ENCODE measurements at places on chromosomes 2 and 18.

DNA sequence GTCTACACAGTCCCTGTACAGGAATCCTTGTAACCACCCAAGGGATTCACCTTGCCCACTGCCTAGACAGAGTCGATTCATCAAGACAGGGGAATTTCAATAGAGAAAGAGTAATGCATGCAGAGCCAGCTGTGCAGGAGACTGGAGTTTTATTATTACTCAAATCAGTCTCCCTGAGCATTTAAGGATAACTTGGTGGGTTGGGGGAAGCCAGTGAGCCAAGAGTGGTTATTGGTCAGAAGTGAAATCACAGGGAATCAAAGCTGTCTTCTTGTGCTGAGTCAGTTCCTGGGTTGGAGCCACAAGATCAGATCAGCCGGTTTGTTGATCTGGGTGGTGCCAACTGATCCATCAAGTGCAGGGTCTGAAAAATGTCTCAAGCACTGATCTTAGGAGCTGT, 17.8 kb upstream of the FAM98A start:
- no peak for DNase-seq

DNA sequence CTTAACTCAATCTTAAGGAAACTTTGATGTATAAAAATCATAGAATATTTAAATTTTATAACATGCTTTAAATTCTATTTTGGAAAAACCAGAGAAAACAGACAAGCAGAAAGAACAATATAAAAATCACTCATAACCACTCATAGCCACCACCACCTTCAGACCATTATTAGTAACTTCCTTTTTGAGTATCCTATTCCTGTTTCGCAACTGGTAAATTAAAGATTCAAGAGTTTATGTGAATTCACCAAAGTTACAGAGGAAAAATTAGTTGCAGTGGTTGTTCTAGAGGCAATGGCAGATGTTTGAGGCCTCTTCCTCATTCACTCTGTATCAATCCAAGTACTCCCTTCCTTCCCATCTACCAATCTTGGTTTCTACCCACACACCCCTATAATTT, 49.3 kb upstream of the PROKR1 start:
- no peak for DNase-seq

DNA sequence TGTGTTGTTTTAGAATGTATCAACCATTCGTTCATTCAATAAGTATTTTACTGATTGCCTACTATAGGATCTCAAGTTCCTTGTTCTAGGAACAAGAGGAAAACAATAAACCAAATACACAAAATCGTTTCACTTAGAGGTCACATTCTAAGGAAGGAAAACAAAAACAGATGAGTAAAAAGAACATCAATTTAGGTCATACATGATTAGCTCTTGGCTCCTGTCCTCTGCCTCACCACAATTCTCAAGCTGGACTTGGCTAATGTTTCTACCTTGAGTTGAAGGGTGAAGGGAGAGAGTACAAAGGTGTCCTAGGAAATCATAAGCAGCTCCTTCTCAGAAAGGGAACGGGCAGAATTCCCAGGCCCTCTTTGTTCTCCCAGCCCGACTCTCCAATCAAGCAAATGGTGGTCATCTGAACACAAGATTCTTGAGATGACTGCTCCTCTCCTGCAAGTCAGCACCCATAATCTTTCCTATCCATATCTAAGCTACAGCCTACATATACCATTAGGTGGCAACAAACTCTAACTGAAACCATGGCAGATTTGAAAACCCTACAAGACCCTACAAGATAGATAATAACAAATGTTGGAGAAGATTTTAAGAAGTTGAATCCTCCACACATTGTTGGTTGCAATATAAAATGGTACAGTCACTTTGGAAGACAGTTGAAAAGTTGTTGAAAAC, 76.0 kb downstream of the CBLN2 start:
- DNase-seq, result no peak

DNA sequence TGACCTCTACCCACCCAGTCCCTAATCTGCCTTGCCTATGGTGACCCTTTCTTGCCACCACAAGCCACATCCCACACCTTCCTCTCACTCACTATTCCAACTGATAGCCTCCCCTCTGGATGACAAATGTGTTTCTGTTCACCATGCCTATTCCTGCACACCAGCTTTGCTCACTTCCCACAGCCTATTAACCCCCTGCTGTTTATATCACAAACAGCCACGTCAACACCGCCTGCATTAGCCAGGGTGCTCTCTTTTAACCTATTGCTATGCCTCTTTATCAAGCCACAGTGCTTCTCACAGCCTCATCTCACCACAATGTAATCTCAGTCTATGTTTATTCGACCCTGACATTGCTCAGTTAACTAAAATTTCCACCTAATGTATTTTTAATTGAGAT, 271.8 kb downstream of the SUCLG1 start:
- no peak for DNase-seq

DNA sequence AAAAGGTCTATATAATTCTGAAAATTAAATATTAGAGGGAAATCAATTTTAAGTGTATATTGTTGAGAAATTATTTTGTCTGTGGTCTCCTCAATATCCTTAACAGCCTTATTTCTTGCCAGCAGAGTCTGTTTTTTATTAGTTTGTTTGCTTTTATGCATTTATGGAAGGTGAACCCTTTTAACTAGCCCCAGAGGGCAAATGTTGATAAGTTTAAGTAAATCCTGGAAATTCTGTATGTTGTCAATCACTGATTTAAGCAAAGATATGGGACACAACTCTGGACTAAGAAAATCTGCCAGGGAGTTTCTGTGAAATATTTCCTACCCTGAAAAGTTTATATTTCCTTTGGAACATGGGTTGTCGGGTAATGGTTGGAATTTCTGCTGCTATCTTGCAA, 339.5 kb upstream of the COL3A1 start:
- no peak for DNase-seq

- no peak for DNase-seq
These were observed 371.8 kb upstream of the SLC14A2 start for GRCh38 chr18:45243340-45244110.

DNA sequence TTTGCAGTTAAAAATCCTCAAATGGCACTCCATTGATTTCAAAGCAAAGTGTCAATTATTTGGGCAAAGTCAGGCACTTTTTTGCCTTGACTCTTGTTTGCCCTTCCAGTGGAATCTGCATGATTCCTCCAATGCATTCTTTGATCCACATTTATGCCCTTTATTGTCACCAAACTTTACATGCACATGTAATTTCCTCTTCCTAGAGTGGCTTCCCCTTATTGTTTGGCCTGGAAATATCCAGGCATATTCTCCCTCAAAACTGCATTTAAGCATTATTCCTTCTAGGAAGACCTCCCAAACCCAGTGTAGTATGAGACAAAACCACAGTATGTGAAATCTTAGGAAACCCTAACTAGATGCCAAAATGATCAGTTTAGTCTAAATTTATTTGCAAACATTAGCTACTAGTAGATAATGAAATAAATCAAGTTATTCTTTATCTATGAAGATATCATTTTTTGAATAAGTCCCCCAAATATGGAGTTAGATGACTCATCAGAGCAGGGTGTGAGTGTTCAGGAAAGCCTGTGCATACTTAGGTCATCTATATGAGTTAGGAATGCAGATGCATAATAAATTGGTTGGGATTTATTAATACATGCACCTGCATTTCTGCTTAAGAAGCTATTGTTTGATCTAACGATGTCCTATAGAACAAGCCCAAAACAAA, 433.3 kb upstream of the TCF4 start:
- DNase-seq, result no peak

DNA sequence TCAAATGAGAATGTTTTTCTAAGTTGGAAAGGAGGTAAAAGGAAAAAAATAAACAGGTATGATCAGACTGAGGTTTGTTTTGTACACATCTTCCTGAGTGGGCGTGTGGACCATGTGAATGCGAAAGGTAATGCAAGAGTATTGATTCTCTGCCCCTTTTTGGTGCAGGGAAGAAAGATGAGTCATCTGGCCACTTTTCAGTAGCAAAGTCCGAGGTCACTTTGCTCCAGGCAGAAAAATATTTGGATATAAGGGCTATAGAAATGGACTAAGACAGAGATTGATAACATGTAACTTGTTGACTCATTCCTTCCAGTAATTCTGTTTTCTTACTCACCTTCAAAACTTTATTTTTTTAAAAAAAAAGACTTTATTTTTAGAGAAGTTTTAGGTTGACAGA, 130.5 kb downstream of the DSEL start:
- DNase-seq, result no peak

DNA sequence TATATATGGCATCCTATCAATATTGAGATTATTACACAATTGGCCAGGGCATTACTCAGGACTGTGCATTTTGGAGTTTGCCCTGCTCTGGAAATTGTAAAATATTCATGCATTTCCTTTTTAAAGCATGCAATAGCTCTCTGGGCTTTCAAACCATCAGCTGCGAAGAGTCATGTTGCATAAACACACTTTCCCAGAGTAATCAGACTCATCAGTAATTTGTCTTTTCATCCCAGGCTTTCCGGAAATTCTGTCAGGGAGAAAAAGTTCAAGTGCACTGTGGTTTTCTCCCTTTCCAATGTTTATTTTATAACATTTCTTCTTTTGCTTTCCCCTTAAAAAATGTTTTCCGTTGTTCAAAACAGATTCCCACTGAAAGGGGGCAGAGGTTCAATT, 38.9 kb upstream of the FHL2 start:
- no peak for DNase-seq

DNA sequence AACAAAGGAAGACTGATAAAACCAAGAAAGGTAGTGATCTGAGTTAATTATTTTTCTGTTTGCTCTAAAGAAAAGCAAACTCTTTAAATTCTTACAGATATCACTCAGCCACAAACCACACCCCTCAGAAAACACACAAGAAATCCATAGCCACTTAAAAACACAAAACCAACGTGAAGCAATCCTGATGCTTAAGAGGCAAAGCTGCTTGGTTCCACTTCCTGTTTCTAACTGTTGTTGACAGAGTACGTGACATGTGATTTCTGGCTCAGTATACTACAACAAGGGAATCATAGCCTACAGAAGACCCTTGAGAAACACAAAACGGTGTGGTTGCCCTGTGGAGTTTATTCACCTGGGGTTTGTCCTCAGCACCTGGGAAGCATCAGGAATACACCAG, 240.9 kb upstream of the APCDD1 start:
- no peak for DNase-seq

DNA sequence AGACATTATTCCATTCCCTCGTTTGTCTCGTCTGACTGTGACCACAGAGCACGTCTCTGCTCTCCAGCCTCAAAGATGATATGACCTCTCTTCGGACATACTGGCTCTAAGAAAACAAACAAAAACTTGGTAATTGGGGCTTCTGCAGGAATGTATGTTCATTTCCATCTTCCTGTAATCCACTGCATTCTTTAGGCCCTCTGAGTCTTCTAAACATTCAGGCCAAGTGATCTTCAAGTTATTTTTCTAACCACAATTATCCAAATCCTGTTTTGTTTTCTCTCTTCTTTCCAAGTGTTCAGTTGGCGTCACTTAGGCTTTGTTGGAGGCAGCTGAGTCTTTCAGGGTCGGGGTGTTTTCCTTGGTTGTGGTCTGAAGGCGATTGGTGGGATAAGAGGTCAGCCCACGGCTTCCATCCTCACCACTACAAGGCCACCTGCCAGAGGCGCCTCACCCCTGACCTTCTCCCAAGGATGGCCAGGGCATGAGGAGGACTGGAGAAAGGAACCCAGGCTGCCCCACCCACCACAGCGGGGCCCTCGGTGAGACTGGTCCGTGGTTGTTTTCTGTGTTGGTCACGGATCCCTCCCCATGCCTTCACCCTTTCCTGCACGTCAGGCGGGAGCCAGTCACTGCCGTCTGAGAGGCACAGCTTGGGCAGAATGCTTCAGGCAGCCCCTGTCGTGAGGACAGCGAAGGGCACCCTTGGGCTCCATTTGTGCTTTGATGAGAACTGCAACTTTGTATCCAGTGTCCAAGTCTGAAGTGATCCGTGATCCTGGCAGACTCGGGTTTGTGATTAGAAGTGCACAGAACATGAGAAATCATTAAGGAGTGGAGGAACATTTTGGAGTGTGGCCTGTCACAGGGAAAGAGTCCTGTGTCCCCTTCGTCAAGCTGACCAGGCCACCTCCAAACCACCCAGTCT, 88.6 kb upstream of the FHL2 start:
- DNase-seq, result no peak
